ENCODE measurements at places on chromosomes 12 and 14.

- no peak for DNase-seq
Measured at GRCh38 chr12:9244894-9245293, 36.7 kb upstream of the PZP start.

GRCh38 chr12:119157978-119158377, 20.8 kb upstream of the HSPB8 start:
- DNase-seq, result no peak

DNA sequence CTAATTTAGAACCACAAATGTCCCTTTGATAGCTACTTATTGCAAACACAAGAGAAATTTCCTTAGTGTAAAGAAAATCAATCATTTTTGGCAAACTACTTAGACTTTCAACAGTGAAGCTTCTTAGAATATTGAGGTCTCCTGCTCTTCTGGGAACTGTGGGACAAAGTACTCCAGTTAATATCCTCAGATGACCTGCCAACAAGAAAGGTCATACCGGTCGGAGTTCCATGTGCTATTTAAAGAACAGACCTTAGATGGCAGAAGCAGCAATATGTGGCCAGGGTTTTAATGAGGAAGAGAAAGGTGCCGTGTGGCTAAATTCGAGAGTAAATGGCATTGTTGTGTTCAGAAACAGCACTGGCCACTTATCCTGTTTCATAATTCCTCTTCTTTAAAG, 114.7 kb upstream of the AMIGO2 start:
- no peak for DNase-seq

DNA sequence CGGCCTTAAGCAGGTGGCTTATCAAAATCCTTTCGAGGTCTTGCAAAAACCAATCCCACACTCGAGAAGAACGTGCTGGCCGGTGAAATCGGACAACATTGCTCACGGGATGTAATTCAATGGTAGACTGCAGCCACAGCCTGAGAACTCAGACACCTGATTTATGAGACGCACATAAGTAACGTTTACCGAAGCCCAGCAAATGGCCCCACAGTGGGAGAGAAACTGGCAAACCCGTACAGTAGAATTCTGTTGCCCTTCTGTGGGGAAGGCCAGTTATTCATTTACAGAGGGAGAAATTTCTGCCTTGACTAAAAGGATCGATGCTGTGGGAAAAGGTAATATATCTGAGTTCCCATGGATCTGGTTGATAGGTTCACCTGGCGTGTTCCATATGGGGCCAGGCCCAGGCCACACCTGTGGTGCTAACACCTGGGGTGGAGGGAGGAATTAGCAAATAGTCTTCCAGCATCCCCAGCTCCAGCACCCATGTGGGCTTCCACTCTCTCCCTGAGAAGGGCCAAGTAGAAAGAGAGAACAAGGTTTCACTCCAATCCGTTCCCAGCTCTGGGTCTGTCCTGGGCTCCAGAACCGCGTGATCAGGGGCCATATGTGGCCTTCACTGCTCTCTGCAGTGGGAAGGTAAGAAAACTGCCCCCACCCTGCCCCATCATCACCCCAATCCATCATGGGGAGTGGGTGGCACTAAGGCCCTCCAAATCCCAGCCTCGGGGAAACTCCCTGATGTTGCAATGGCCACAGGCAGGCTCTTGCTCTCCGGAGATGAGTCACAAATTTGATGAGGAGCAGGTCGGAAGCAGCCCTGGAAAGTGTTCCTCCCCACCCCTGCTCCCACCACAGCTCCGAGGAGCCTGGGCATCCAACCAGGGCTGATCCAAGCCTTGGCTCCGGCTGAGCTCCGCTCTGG, 12.7 kb downstream of the BDKRB1 start:
- DNase-seq, result peak; percentile 40

DNA sequence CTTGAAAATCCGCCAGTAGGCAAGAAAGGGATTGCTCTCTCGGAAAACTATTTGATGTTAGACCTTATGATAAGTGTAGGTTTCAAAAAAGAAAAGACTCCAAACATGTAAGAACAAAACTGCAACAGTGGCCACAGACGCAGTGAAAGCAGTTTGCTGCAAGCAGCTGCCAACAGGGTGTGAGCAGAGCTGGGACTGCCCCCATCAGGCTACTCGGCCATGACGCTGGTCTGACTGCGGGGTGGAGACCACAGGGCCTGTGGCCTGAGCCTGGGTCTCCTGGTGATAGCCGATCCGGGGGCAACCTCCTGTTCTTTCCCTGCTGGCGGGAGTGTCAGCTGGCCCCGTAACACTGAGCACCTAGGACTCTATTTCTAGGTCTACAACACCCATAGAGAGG, 63.2 kb downstream of the AMN start:
- no peak for DNase-seq

DNA sequence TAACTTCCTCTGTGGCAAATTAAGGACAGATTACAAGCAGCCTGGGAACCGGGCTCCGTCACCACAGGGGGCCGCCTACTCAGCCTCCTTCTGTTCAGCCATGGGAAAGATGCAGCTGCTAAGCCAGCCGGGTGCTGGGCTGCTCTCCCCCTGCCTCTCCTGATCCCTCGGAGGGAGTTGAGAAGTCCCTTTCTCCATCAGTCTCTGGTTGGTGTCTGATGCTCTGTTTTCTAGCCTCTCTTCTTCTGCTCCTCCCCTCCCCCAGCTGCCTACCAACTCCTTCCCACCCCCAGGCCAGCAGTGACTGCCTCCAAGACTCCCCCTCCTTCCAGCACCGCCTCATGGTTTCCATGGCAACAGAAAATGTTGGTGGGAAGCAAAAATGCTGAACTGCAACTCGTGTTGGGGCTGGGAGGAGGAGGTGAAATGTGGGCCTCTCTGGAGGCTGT, 486.7 kb downstream of the APAF1 start:
- peak; percentile 17 for DNase-seq

GRCh38 chr12:29253906-29254625, 105.0 kb downstream of the FAR2 start:
- DNase-seq, result no peak

GRCh38 chr12:52501490-52501889, 8.4 kb upstream of the KRT6A start:
- DNase-seq, result no peak

- DNase-seq, result peak; percentile 71
Measured at GRCh38 chr12:47963340-47964040, at the start of gene TMEM106C. Gene TMEM106C, plus strand, starts transcription at chr12:47963596. Its CDS starts 641 bp downstream, at chr12:47964237.

DNA sequence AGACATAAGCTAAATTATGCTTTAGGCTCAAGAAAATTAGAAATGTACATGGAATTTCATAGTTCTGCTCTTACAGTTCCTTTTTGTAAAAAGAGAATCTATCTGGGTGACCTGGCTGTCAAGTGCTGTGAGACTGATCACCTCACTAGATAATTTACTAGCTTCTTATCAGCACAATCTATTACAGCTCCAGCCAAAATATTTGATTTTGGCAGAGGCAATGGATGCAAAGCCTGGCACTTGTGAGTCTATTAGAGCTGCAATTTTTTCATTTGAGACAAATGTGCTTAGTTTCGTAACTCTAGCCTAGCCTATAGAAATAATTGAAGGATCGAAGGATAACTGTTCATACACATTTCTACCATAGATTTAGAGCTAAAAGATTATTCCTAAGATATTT, 927.5 kb downstream of the SLC6A15 start:
- no peak for DNase-seq

GRCh38 chr12:65324056-65324455, 45.6 kb downstream of the MSRB3 start:
- no peak for DNase-seq

DNA sequence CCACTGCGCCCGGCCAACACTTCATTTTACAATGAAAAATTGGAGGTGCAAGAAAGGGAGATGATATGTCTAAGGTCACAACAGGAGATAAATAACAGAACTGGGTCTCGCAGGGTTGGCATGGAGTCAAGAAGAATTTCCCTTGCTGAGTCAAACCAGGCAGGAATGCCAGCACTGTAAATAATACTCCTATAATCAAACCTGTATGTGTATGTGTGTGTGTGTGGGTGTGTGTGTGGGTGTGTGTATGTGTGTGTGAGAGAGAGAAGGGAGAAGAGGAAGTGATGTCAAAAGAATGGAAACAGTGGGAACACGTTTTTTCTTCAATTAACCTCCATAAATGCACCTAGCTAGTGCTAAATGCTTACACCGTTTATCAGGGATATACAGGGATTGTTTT, 70.4 kb downstream of the TMEM116 start:
- no peak for DNase-seq

DNA sequence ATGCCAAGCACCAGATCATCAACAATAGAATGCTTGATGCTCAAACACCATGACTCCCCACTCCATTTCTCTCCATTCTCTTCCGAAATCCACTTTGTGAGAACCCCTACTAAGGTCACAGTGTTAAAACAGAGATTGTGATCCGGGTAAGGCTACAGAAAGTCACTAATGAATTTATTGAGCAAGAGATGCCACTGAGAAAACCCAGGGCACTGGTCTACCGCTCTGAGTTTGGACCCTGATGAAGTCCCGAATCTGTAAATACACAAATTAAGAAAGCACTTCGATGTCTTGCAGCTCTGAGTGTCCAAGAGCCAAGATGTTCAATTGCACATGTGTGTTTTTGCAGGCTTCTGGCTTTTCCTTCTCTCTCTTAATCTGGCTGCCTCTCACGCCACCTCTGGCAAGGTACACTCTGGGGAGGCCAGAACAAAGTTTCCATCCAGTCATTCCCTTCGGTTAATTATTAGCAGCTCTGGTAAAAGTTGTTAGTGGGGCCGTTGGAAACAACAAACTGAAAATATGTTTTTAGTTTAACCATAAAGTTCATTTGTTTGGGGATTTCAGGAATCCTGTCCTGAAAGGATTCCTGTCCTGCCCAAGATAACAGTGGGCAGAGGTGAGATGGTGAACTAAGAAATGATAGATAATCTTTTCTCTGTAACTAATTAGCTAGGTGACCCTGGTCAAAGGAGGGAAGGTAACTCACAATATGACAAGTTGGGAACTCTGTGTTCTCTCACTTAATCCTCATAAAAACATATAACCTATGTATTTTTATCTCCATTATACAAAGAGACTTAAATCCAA, 75.4 kb downstream of the BTG1 start:
- DNase-seq, result no peak

GRCh38 chr12:47022296-47022695, 57.1 kb upstream of the PCED1B start:
- no peak for DNase-seq

DNA sequence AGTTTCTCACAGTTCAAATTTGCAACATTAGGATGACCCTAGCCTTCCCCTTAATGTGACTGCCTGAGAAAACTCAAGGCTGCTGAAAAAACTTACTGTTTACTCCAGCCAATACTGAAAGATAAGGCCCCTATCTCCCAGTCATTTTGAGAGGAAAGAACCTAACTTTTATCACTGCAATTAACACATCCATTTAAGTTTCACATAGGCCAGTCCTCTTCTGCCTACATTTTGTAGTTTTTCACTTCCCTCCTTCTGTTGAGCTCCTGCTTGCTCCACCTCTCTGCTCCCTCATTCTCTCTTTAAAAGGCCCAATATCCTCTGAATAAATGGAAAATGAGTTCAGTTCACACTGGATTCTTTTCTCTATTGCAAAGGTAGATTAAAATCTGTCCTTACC, 1996.2 kb upstream of the FLRT2 start:
- no peak for DNase-seq

DNA sequence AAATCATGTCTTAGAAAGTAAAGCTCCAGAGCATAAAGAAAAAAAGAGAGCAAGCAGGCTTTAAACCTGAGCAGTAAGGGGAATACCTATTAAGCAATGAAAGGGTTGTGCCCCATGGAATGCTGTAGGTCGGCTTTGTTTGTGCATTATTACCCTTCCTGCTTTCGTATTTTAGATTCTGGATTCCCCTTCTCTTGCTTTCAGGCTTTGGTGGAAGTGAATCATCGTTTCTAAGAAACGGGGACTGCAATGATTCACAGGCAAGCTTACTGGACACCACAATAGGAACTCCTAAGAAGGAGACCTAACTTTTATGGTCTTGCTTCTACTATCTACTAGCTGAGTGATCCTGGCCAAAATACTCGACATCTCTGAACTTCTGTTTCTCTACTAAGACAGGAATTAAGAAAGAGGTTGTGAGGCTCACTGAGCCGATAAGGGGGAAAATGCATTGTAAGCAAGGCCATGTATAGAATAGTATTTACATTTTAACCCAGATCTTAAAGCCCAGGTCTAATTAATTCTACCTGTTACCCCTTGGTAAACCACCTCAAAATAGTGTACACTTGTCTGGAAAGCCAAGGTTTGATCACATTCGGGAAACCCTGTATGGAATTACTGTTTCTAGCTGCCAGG, 1.2 kb upstream of the BMAL2 start:
- DNase-seq, result no peak

All from smooth muscle cell of the brain vasculature (primary cell).